ENCODE measurements at places on chromosomes 12 and 14. TPM values are rescaled to one million over a fixed set of nuclear protein-coding genes. Genes with fewer than 3 reads are reported as not detected.

- peak; percentile 93 for DNase-seq
Observed at GRCh38 chr14:103483600-103483999, 39.0 kb downstream of the CKB start.

DNA sequence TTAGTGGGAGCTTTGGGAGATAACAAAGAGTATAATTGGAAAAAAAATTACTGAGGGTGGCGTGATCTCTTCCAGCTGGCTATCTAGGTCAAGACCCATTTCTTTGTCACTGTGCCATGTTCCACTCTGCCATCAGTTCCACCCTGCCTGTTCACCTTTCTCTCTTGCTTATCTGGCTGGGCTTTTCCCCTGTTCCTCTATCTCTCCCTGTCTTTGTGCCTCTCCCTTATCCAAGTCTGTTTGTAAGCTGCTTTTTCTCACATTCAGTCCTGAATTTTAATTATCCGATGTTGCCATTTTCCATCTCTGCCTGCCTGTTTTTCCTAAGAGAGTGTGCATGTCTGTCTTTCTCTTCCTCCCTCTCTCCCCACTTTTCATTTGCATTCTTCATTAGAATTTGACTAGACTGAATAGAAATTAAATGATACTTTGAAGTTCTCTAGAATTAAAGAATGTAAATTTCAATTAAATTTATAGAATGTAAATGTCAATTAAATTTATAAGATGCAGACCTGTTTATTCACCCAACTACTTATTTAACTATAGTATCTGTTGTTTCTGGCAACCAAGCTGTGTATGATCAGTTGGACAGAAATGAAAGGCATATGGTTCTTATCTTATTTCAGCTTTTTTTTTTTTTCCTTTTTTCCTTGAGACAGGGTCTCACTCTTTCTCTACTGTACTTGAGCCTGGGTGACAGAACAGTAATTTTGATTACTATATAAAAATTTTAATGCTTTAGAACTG, 40.9 kb upstream of the A2ML1 start:
- no peak for DNase-seq

DNA sequence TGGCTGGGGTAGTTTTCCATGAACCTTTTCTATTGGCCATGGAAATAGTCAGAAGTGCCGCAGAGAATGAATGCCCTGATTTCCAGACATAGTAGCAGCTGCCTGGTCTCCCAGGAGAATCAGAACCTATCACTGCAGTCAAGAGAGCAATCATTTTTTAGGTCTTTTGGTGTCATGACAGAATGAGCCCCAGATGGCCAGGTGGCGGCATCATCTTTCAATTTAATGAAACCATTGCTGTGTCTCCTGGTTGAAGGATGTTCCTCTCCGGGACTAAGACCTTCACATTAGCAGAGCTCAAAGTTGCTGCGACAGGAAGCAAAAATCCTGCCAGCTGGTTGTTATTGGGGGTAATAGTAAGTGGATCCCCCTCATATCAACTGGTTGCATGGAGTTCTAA, 18.8 kb downstream of the TNFAIP2 start:
- DNase-seq: no peak

The STON2 gene
- 1.3 TPM for total RNA-seq

GRCh38 chr14:100780646-100781355, 45.1 kb upstream of the MEG3 start:
- DNase-seq: no peak

GRCh38 chr12:68326716-68327115, 5.4 kb downstream of the MDM1 start:
- no peak for DNase-seq

The FZD10 gene
- total RNA-seq: not detected

DNA sequence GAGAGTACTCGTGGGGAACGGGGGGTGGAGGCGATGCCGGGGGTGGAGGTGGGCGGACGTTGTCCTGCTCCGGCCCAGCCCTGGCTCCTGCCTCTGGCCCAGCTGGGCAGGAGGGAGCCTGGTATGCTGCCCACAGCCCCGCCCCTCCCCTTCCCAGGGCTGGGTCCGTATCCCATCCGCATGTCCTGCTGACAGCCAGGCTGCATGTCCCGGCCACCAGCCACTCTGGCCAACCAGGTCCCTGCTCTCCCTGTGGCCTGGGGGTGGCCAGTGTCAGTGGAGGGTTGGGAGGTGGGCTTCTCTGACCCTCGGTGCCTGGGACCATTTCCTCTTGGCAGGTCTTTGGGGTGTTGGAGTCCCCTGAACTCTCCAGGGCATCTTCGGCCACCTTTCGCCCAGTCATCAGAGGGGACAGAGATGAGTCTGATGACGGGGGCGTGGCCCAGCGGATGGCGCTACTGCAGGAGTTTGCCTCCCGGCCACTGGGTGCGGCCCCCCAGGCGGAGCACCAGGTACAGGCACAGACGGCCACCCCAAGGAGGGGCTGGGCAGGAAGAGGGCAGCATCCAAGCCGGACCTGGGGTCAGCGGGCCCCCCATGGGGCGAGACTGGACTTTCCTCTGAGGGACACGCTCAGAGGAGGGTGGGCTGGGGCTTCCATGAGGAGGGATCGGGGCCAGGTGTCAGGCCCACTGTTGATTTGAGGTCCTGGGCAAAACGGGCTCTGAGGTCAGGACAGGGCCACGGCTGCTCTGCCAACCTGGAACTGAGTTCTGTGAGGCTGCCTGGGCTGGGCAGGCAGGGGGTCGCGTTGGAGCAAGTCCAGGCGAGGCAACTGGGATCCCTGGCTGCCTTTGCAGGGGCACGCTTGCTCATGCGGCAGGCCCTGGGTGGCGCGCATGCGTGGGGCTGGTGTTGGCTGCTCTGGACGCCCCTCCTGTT, 20.2 kb downstream of the CEP170B start:
- no peak for DNase-seq

GRCh38 chr12:62466018-62466593, 520 bp upstream of the MON2 start:
- peak; percentile 49 for DNase-seq

DNA sequence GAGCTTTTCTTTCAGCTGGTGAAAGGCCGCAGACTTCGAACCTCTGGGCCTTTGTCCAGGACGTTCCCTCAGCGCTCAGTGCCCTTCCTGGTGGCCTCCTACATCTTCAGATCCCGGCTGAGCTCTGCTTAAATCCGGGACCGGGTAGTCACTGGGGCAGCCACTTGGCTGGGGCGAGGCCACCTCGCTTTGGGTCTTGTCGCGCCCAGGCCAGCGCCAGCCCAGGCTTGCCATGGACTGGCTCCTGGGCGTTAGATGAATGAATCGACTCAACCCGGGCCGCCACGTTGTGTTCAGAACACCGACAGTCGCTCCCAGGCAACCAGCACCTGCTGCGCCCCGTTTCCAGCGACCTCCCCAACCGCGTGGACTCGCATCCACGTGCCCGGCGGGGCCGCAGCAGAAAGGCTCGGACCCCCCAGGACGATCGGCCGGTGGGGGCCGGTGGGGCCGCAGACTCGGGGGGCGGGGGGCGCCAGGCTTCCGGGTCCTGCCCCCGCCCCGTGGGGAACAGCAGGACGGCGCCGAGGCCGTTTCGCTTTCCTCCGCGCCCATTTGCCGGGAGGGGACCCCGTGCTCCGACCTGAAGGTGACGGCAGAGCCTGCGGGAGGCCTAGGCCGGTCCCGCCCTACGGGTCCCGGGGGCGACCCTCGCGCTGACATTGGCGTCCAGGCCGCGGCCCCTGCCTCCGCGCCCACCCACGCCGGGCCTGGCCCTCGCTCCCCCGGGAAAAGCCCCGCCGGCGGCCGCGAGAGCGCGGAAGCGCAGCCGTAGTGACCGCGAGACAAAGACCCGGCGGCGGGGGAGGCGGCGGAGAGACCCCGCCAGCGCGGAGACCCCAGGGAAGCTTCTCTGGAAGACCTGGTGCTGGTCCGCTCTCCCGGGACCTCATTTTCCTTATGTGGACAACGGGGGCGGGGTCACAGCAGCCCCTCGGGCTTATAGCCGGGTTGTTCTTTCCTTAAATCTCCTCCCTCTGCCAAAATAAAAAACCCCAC, 37.3 kb upstream of the RCOR1 start:
- no peak for DNase-seq

DNA sequence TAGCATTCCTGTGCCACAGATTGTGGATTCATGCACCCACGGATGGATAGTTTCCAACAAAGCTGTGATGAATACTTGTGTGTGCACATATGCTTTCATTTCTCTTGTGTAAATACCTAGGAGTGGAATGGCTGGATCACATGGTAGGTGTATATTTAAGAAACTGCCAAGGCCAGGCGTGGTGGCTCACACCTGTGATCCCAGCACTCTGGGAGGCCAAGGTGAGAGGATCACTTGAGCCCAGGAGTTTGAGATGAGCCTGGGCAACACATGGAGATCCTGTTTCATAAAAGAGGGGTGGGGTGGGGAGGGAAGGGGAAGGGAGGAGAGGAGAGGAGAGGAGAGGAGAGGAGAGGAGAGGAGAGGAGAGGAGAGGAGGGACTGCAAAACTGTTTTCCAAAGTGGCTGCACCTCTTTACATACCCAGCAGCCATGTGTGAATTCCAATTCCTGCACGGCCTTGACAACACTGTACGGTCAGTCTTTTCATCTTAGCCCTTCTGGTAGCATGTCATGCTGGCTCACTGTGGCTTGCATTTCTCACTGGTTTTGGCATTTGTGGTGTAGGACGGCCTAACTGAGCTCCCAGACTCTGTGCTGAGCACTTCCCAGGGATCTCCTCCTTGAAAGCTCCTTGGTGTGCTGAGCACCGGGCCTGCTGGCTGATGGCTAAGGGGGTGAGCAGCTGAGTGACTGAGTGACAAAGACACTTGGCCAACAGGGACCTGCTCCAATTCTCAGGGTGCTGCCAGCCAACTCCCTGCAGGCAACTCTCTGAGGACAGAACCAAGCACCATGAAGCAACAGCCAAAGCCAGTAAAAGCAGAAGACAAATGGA, 27.9 kb downstream of the SYNE3 start:
- DNase-seq: no peak

The FAM90A1 gene
- not detected for total RNA-seq

- DNase-seq: no peak
Observed at GRCh38 chr12:109554761-109555160, 18.5 kb downstream of the MMAB start.

DNA sequence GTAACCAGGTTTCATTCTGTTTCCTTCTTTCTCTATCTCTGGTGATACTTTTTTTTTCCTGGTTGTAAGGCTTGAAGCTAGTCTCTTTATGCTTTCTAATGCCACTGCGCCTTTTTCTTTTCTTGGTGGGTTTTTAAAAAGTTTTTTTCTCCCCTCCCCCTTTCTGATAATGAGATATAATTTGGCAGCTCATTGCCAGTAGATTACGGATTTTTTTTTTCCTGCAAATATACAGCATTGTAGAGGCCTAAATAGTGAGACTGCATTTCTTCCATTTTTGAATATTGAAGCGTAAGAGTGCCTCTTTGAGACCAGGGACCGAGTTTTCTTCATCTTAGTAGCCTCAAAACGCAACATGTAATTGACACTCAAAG, 1.1 kb downstream of the PAPOLA start:
- no peak for DNase-seq

The PACS2 gene
- total RNA-seq: 11.0 TPM

DNA sequence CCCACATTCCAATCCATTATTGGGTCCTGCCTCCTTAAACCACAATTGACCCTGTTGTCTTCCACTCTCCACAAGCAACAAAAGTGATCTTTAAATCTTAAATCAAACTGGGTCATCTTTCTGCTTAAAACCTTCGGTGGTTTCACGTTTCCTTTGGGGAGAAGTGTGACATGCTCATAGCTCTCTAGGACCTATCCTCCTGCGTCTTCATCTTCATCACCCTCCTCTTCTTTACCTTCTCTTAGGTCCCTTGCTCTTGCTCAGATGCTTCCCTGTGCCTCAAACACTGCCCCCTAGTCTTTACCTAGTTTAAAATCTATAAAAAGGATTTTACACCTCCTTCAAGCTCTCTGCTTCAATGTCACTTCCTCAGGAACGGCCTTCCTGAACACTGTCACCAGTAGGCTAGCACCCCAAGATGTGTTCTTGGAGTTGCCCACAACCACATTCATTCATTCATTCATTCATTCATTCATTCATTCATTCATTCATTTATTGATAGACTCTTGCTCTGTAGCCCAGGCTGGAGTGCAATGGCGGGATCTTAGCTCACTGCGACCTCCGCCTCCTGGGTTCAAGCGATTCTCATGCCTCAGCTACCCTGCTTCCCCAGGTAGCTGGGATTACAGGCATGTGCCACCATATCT, 46.8 kb downstream of the GALNT4 start:
- DNase-seq: no peak

DNA sequence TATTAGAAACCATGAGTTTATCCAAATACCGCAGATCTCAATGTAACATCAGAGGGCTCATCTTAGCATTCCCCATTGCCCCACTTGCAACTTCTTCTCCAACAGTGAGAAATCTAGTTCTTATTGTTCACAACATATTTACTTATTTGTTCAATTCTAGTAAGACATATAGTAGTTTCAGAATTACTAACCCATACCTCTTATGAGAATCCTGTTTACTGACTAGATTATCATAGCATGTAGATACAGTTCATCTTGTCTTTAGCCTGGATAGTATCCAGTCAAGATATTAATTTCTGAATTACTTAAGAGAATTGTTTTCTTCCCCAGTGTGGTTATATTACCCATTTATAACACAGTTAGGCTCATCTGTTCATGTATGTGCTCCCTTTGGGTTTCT, 80.6 kb downstream of the NIN start:
- no peak for DNase-seq

DNA sequence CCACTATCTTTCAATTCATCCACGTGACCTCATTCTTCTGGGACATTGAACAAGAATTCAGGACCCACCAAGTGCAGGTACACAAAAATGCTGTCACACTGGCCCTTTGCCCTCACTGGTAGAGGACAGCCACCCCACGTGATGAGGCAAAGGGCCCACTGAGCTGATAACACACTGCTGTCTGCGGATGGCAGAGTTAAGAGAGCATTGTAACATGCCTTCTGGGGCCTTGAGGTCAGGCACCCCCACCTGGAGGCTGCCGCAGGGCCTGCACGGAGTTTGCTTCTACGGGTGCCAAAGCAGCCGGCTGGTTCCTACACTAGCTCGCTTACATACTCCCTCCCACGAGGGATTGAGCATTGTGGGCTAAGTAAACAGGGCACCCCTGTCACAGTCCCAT, 101.0 kb downstream of the LRIG3 start:
- DNase-seq: no peak

The SSPN gene
- 4.1 TPM for total RNA-seq

Data from M059J (cell line).